Smooth muscle cell of the pulmonary artery (primary cell): ENCODE measurements at places on chromosomes 4 and X. TPM values are rescaled to one million over a fixed set of nuclear protein-coding genes. Genes with fewer than 3 reads are reported as not detected.

Gene SERPINA7
- total RNA-seq, result not detected in 2 replicates

Gene MFAP3L
- 7.2 and 14.3 TPM in 2 replicates for total RNA-seq

Gene FTHL17
- total RNA-seq, result not detected in 2 replicates

Gene CLGN
- 0.07 and 4.3 TPM in 2 replicates for total RNA-seq

Gene PABPC1L2A
- not detected in 2 replicates for total RNA-seq

Gene PLXNB3
- total RNA-seq, result 15.2 and 19.4 TPM in 2 replicates

Gene BMPR1B
- total RNA-seq, result 0.53 and 0.72 TPM in 2 replicates

Gene TMEM156
- 0.20 TPM in 1 of 2 replicates, not detected in the other for total RNA-seq

Gene RAB9B
- total RNA-seq, result 0.91 and 1.3 TPM in 2 replicates

Gene AR
- total RNA-seq, result 7.3 and 7.6 TPM in 2 replicates

Gene P2RY10
- not detected in 2 replicates for total RNA-seq

Gene SPANXB1
- not detected in 2 replicates for total RNA-seq

Gene COX7B2
- not detected in 2 replicates for total RNA-seq

Gene EXOC1L
- not detected in 2 replicates for total RNA-seq
